ENCODE measurements at places on chromosomes 4 and X. TPM values are rescaled to one million over a fixed set of nuclear protein-coding genes. Genes with fewer than 3 reads are reported as not detected.

DNA sequence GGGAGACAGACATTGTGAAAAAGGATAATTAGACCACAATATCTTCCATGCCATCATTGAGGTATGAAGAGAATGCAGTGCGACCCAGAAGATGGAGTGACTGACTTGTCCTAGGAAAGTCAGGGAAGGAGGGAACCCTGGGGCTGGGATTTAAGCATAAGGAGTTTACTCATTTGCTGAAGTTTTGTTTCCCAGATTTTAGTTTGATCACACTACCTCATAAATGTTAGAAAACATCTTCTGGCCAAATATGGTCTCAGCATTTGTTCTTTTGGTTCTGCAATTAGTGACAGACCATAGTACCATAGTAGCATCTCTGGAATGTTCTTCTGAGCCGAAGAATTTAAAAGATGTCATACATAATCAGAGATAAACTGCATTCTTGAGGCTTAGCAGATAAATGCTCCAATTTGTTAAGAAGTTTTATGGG, 96.5 kb upstream of the PGRMC2 start:
- no peak for DNase-seq

GRCh38 chrX:5829060-5829459, 399.6 kb downstream of the NLGN4X start:
- DNase-seq: no peak

DNA sequence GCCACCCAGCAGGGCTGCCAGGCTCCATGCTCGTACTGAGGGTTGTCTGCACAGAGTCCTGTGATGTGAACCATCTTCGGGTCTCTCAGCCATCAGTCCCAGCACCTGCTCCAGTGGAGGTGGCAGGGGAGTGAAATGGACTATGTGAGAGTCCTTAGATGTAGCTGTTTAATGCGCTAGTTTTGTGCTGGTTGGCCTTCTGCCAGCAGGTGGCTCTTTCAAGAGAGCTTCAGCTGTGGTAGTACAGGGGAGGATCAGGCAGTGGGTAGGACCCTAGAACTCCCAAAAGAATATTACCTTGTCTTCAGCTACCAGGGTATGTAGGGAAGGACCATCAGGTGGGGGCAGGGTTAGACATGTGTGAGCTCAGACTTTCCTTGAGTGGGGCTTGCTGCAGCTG, 1066.0 kb downstream of the GLUD2 start:
- no peak for DNase-seq

The PLK4 gene
- total RNA-seq: 44.7 TPM

- DNase-seq: peak; percentile 87
Measured at GRCh38 chr4:103091601-103092223, 7.9 kb downstream of the BDH2 start.

The CFAP47 gene
- total RNA-seq: not detected

The C4orf17 gene
- total RNA-seq: not detected

The GUCY1A1 gene
- total RNA-seq: not detected

The PCDH18 gene
- total RNA-seq: not detected

The CXCL13 gene
- total RNA-seq: 25.7 TPM

- DNase-seq: no peak
Measured at GRCh38 chr4:83599183-83599582, 63.3 kb downstream of the GPAT3 start.

The TBX22 gene
- total RNA-seq: not detected

DNA sequence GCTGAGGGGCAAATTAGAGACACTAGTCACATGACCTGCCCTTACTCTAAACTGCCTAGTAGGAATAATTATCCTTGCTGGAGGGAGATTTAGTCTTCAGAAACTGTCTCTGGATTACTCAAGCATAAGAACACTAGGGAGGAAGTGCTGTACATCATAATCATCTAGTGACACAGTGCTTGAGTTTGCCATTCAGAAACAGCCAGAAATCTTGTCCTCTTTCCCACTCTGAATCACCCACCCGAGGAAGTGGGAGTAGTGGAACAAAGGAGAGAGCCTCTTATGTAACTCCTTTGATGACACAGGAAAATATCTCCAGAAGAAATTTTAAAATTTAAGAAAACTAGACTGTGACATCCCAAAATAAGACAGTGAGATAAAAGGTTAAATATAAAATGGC, 69.3 kb upstream of the PCDH19 start:
- no peak for DNase-seq

The LRIT3 gene
- 0.09 TPM for total RNA-seq

The CXCL11 gene
- total RNA-seq: not detected

DNA sequence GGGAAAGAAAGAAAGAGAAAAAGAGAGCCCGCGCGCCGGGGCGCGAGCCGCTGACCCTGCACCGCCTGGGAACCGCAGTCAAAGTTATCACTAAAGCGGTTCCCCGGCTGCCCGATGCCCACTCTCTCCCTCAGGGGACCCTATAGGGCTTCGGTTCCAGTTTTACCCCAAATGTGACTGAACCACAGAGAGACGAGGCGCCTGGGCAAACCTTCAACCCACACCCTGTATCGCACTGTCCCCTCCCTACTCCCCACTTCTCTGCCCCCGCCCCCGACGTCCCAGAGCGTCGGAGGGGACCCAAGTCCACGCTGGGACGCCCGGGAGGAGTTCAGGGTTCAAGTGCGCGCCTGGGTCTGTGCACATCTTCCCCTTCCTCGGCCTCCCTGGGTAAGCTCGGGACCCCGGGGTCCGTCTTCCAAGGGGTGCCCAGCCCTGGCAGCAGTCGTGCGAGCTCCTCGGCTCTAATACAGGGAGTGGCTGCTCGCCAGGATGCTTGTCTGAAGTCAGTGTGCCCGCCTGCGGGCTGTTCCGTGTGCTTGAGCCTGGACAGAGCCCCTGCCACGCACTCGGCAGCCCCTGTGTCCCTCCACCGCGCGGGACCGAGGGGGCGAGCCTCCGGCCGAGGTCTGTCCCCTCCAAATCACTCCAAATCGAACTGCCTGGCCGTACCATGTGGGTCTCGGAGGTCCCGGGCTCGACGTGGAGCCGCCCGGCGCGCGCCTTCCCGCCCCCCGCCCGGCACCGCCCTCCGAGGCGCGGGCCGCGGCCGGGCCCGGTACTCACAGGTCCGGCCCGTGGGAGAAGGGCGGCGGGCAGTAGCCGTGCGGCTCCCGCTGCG, 960 bp downstream of the TRPC3 start:
- peak; percentile 72 for DNase-seq

The NOX1 gene
- not detected for total RNA-seq

DNA sequence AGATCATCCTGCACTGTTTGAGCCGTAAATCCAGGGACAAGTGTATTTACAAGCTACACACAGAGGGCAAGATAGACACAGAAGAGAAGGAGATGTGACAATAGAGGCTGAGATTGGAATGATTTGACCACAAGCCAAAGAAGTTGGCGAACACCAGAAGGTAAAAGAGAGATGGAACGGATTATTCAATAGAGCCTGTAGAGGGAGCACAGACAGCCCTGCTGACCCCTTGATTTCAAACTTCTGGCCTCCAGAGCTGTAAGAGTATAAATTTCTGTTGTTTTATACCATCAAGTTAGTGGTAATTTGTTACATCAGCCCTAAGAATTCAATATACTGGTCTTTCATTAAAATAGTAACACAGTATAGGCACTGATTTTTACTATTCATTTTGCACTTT, 447.8 kb downstream of the FAT4 start:
- no peak for DNase-seq

- no peak for DNase-seq
Measured at GRCh38 chr4:112266823-112267222, 18.9 kb downstream of the TIFA start.

DNA sequence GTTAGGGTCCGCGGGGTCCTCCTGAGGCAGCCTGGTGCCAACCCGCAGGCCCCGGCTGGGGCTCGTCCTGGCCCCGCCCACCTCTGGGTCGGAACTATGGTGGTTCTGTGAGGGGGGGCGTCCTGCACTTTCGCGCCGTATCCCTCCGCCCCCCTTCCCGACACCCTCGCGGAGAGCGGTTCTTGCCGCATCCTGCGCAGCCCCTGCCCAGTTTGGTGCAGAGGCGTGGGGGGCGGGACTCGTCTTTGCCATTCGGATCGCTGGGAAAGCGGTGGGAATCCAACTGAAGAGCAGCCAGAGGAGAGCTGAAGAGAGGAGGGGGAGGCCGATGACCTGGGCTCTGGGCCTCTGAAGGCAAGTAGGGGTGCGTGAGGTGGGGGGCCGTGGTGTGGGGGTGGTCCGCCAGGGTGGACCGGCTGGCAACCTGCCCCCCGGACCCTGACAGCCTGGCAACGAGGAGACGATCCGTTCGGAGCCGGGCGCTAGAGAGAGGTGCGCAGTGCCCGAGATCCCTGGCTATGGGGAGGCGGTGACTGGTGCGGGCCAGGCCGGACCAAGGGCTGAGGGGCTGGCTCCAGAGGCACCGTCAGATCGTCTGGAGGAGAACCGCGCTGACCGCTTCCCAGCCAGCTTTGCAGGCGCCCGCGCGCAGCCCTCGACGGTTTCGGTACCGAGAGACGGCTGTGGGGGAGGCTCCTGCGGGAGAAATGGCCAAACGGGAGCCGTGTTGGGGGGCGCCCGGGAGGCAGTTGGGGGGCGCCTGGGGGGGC, at the start of gene GPRASP1:
TSS of gene GPRASP1 (plus strand) at position 242 of the 770 bp plus-strand sequence. CDS start 2,431 bp downstream, outside the sequence.
- peak; percentile 64 for DNase-seq

GRCh38 chrX:148457279-148457678, 43.1 kb upstream of the AFF2 start:
- no peak for DNase-seq

The GLRA3 gene
- total RNA-seq: not detected

- DNase-seq: peak; percentile 16
Measured at GRCh38 chrX:1518512-1518911, 18.5 kb downstream of the P2RY8 start.

The RHOXF2 gene
- total RNA-seq: not detected

The AADAT gene
- total RNA-seq: not detected

DNA sequence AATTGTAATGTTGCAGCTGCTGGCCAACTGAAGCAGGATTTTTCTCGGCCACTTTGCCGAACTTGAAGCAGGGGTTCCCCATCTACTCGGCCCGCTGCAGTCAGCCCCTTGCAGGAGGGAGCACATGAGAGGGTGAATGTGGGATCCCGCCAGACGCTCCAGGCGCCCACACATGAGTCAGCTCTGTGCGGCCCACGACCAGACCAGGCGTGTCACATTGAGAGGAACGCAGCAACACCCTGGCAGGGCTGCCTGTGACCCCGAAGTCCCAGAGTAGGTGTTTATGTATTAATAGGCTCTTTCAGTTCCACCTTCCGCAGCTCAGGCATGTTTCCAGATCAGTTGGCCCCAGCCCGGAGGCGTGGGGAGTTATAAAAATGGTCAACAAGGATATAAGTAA, 344.7 kb upstream of the PABPC4L start:
- DNase-seq: no peak

GRCh38 chr4:7607156-7607910, 172.6 kb upstream of the PSAPL1 start:
- DNase-seq: no peak

- no peak for DNase-seq
Measured at GRCh38 chr4:23888421-23889319, 1.2 kb downstream of the PPARGC1A start.

The CD40LG gene
- 181 TPM for total RNA-seq

The GASK1B gene
- total RNA-seq: not detected

GRCh38 chr4:67581913-67582312, 23.4 kb downstream of the STAP1 start:
- no peak for DNase-seq

- DNase-seq: no peak
Measured at GRCh38 chrX:148672517-148672916, 172.1 kb downstream of the AFF2 start.

The PRDX4 gene
- total RNA-seq: 80.3 TPM

GRCh38 chr4:169342159-169342860, 71.6 kb upstream of the SH3RF1 start:
- DNase-seq: no peak

The HTN3 gene
- not detected for total RNA-seq

- no peak for DNase-seq
Measured at GRCh38 chr4:122830426-122831095, 3.9 kb downstream of the FGF2 start.

DNA sequence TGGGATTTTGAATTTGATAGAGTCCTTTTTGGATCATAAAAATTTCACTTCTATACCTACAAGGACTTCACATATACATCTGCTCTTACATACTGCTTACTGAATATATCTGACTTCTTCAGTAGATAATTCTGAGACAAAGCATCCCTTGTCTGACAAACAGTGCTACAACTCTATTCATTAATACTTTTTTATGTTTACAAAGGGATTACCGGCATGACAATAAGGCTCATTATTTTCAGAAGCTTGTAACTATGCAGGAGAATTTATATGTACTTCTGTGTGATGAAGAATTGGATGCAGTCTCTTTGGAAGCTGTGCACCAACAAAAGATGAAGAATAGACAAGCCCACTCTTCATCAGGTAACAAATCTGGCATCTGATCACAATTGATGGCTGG, 1070.3 kb downstream of the STIM2 start:
- DNase-seq: no peak

DNA sequence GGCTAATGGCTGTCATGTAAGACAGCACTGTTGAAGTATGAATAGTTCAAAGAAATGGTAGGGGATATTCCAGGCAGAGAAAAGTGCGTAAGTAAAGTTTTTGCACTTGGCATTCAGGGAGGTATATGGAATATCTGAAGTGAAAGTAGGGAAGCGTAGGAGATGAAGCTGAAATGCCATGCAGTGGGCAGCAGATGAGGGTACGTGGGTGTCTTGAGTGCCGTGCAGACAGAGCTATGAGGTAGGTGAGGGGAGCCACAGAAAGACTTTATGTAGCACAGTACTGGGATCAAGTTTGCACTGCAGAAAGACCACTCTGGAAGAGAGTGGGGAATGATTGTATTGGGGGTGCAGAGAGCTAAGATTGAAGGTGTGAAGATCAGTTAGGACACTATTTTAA, 5.2 kb upstream of the SCD5 start:
- DNase-seq: no peak

GRCh38 chrX:9873952-9874351, 87.7 kb downstream of the SHROOM2 start:
- peak; percentile 74 for DNase-seq
